CD4-positive, CD25-positive, alpha-beta regulatory T cell (primary cell): ENCODE measurements at places on chromosomes 16 and 17.

GRCh38 chr17:76740329-76741118 is 2.6 kb downstream of the MFSD11 start:
- DNase-seq = no peak
- no peak overlapping the region for H3K27ac ChIP-seq
- H3K36me3 ChIP-seq = peaks cover 31% of the 10 kb centered on the region
- no peak overlapping the region for H3K4me3 ChIP-seq
- H3K4me1 ChIP-seq = peaks cover 25% of the 10 kb centered on the region
- no peaks in the 10 kb centered on the region for H3K27me3 ChIP-seq

GRCh38 chr16:66454751-66455150 is 27.7 kb downstream of the BEAN1 start:
- no peak overlapping the region for H3K4me3 ChIP-seq
- H3K27ac ChIP-seq = no peak overlapping the region
- peaks cover 3% of the 10 kb centered on the region for H3K4me1 ChIP-seq
- H3K27me3 ChIP-seq = peaks cover 2% of the 10 kb centered on the region
- DNase-seq = no peak

DNA sequence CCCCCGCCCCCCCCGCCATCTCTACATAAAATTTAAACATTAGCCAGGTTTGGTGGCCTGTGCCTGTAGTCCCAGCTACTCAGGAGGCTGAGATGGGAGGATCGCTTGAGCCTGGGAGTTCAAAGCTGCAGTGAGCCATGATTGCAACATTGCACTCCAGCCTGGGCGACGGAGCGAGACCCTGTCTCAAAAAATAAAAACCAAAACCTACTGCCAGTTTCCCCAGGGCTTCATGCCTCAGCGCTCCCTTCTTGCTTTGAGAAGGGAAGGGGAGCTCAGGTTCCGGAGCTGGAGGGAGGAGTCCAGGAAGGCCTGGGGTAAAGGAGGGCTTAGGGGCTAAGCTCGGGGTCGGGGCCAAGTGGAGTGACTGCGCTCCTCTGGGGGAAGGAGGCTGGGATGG is 20.5 kb downstream of the PLCD3 start:
- H3K36me3 ChIP-seq = peaks cover 20% of the 10 kb centered on the region
- no peak for DNase-seq
- H3K4me1 ChIP-seq = no peaks in the 10 kb centered on the region
- H3K27ac ChIP-seq = no peak overlapping the region
- H3K4me3 ChIP-seq = no peak overlapping the region
- H3K27me3 ChIP-seq = no peaks in the 10 kb centered on the region

DNA sequence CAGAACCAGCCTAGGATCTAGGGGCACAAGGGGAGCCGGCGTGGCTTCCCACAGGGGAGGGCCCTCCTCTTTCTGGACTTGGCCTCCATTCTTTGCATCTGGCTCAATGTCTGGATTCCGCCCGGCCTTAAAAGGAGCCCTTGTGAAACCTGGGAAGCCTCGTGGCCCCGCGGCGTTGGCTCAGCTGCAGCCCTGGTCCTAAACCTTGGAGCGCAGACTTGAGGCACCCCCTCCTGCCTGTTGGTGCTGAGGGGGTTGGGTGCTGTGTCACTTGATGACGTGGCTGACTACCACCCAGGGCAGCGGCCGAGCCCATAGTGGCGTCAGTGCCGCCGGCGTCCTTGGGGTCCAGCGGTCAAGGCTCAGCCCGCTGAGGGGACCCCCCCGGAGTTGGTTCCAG is 4.4 kb downstream of the TRAPPC2L start:
- H3K4me1 ChIP-seq = peaks cover 19% of the 10 kb centered on the region
- no peak overlapping the region for H3K27ac ChIP-seq
- H3K4me3 ChIP-seq = no peak overlapping the region
- H3K27me3 ChIP-seq = no peaks in the 10 kb centered on the region

DNA sequence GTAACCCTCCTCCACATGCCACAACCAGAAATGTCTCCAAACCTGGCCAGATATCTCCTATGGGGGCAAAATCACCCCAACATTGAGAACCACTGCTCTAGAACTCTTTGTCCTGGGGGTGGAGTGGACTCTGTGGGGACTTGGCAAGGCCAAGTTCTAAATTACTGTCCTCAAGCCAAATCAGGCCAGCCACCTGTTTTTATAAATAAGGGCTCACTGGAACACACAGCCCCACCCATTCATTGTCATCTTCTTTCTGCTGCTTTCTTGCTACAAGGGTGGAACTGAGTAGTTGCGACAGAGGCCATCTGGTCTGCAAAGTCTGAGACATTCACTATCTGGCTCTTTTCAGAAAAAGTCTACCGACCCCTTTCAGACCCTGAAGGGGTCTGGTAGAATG is 26.8 kb upstream of the TMEM220 start:
- no peaks in the 10 kb centered on the region for H3K4me1 ChIP-seq
- no peak for DNase-seq
- H3K27ac ChIP-seq = no peak overlapping the region
- H3K27me3 ChIP-seq = no peaks in the 10 kb centered on the region

DNA sequence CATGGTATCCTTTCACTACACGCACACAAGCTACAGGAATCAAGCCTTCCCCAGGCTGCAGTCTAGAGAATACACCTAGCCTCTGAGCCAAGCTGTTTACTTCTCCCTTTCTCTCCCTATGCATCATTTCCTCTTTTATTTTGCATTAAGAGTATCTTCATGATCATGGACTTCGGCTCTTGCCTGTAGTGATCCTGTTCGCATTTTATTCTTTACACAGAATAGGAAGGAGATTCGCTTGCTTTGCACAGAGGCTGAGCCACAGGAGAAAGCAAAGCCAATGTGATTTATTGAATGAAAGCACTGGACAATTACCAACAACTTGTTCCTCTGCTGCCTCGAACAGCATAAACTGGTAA is 172.7 kb downstream of the ANKFN1 start:
- no peaks in the 10 kb centered on the region for H3K27me3 ChIP-seq
- H3K4me3 ChIP-seq = no peak overlapping the region
- DNase-seq = no peak
- H3K4me1 ChIP-seq = no peaks in the 10 kb centered on the region
- no peak overlapping the region for H3K27ac ChIP-seq
- no peaks in the 10 kb centered on the region for H3K36me3 ChIP-seq

DNA sequence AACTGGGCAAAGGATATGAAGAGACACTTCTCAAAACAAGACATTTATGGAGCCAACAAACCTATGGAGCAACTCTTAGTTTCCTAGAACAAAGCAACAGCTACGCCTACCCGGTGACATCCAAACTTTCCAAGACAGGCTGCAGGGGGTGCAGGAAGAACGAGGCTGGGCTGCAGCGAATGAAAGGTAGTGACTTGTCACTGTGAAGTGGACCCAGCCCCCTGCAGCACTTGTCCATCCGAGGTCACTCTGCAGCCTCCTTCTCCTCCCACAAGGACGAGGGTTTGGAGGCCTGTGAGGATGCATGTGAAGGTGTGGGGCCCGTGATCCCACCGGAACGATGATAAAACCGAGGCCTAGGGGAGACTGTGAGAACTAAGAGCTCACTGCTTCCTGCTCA is 192.6 kb upstream of the RPL38 start:
- H3K27me3 ChIP-seq = no peaks in the 10 kb centered on the region
- no peak for DNase-seq
- no peaks in the 10 kb centered on the region for H3K36me3 ChIP-seq
- no peak overlapping the region for H3K27ac ChIP-seq

GRCh38 chr16:57800200-57801097 is 1.8 kb downstream of the KIFC3 start:
- H3K4me1 ChIP-seq = peaks cover 5% of the 10 kb centered on the region
- no peak overlapping the region for H3K4me3 ChIP-seq
- H3K36me3 ChIP-seq = no peaks in the 10 kb centered on the region
- H3K27ac ChIP-seq = no peak overlapping the region
- peaks cover 16% of the 10 kb centered on the region for H3K27me3 ChIP-seq

- no peak overlapping the region for H3K27ac ChIP-seq
- H3K36me3 ChIP-seq = no peaks in the 10 kb centered on the region
- H3K4me3 ChIP-seq = no peak overlapping the region
- no peak for DNase-seq
- no peaks in the 10 kb centered on the region for H3K27me3 ChIP-seq
- no peaks in the 10 kb centered on the region for H3K4me1 ChIP-seq
Observed at GRCh38 chr17:11170881-11171280, 70.1 kb upstream of the SHISA6 start.

GRCh38 chr17:62030264-62030663 is 34.8 kb downstream of the MED13 start:
- H3K4me1 ChIP-seq = no peaks in the 10 kb centered on the region
- no peak for DNase-seq
- no peaks in the 10 kb centered on the region for H3K27me3 ChIP-seq
- H3K36me3 ChIP-seq = peaks cover 88% of the 10 kb centered on the region

DNA sequence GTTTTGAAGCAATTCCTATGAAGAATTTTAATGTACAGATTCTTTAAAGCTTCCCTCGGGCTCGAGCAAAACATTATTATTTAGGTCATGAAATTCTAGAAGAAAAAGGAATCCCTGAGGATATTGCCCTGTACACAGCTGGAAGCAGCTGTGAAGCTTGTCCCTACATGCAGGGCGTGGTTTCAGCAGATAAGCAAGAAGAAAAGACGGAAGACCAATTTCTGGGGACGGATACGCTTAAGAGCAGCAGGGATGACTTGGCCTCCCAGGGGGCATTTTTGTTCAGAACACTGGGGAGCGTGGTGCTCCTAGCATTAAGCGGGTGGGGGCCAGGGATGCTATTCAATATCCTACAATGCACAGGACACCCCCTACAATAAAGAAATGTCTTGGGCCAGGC is 34.3 kb downstream of the LITAF start:
- H3K36me3 ChIP-seq = peaks cover 94% of the 10 kb centered on the region
- no peak for DNase-seq
- H3K27me3 ChIP-seq = no peaks in the 10 kb centered on the region
- H3K4me1 ChIP-seq = peaks cover 16% of the 10 kb centered on the region

- H3K27ac ChIP-seq = no peak overlapping the region
- H3K36me3 ChIP-seq = no peaks in the 10 kb centered on the region
- DNase-seq = no peak
- no peaks in the 10 kb centered on the region for H3K4me1 ChIP-seq
- H3K4me3 ChIP-seq = no peak overlapping the region
Observed at GRCh38 chr16:72901000-72901627, 146.8 kb downstream of the ZFHX3 start.

GRCh38 chr17:64784353-64785010 is 122.4 kb upstream of the SMURF2 start:
- H3K4me1 ChIP-seq = peaks cover 22% of the 10 kb centered on the region
- no peak overlapping the region for H3K27ac ChIP-seq
- peaks cover 17% of the 10 kb centered on the region for H3K36me3 ChIP-seq
- H3K4me3 ChIP-seq = no peak overlapping the region
- DNase-seq = no peak
- no peaks in the 10 kb centered on the region for H3K27me3 ChIP-seq

GRCh38 chr16:88320947-88321634 is 61.7 kb upstream of the ZNF469 start:
- no peak for DNase-seq
- H3K36me3 ChIP-seq = no peaks in the 10 kb centered on the region
- H3K4me1 ChIP-seq = no peaks in the 10 kb centered on the region
- no peak overlapping the region for H3K4me3 ChIP-seq

DNA sequence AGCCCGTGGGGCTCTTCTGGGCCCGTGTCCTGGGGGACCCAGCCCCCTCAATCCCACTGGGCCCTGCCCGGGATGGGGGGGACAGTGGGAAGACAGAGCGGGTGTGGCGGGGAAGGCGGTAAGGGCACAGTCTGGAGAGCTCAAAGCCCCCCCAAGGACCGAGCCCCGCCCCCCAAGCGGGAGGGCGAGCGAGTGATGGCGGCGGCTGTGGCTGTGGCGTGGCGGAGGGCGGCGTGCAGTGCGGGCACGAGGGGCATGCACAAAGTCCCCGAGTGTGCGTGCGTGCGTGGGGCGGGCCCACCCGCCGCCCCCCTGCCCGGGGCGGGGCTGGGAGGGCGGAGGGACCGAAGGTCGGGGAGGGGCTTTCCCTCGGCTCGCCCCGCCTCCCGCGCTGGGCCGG is 3.6 kb upstream of the WDR24 start:
- H3K4me1 ChIP-seq = peaks cover 44% of the 10 kb centered on the region
- H3K27ac ChIP-seq = no peak overlapping the region
- no peaks in the 10 kb centered on the region for H3K36me3 ChIP-seq

- no peak overlapping the region for H3K27ac ChIP-seq
- no peaks in the 10 kb centered on the region for H3K27me3 ChIP-seq
- no peak overlapping the region for H3K4me3 ChIP-seq
- no peaks in the 10 kb centered on the region for H3K36me3 ChIP-seq
- H3K4me1 ChIP-seq = no peaks in the 10 kb centered on the region
Observed at GRCh38 chr17:7094652-7095019, 14.6 kb upstream of the CLEC10A start.

- H3K27me3 ChIP-seq = no peaks in the 10 kb centered on the region
- H3K4me1 ChIP-seq = peaks cover 9% of the 10 kb centered on the region
- no peaks in the 10 kb centered on the region for H3K36me3 ChIP-seq
- no peak overlapping the region for H3K4me3 ChIP-seq
- DNase-seq = no peak
Observed at GRCh38 chr17:29777663-29778062, 152.4 kb downstream of the SSH2 start.

DNA sequence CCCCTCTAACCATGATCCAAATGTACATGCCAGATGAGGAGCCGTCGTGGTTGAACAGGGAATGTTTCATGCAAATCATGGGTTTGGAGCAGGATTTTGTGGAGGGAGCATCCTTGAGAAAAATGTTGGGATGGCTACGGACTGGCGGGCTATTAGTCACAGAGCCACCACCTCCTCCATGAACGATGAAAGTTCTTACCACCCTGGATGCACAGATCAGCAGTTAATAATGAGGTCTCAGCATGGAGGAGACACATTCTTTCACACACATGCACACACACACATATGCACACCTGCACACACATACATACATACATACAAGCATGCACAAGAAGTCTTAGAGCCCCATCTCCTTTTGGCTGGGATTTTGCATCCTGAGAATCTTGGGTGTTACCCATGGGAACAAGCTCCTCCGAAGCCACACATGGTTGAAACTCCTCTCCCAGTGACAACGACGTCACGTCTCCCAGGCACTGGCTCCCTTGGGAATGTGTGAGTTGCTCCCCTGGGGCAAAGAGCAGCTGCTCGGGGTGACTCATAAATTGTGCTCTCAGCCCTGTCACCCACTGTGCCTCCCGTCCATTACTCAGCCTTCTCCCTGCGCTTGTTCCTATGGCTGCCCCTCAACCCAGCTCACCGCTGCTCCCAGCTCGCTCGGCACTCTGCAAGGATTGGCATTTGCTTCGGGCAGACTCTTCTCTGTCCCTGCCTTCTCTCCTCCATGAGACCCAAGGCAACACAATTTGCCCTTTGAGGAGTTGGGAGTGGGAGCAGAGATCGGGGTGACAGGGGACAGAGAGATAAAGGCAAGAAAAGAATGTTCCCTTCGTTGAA is 344.6 kb downstream of the SOX9 start:
- no peaks in the 10 kb centered on the region for H3K4me1 ChIP-seq
- no peak for DNase-seq
- H3K36me3 ChIP-seq = no peaks in the 10 kb centered on the region
- H3K27ac ChIP-seq = no peak overlapping the region

DNA sequence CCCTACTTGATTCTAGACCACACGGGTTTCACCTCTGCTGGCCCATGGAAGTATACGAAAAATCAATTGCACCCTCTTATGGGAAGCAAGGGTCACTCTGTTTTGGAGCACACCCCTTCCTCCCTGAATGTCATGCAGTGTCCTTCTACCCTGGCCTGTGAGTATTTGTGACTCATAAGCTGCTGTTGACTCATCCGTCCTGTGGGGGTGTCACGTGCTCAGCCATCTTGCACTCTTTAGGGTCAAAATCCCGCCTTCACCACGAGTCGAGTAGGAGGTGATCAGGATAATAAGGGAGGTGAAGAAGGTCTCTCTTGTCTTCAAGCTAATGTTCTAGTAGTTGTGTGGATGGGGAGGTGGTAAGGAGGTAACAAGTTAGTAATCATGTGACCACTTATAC is 341.0 kb upstream of the EEF2KMT start:
- no peaks in the 10 kb centered on the region for H3K4me1 ChIP-seq
- no peak overlapping the region for H3K4me3 ChIP-seq
- H3K36me3 ChIP-seq = no peaks in the 10 kb centered on the region
- H3K27ac ChIP-seq = no peak overlapping the region
- DNase-seq = no peak
- H3K27me3 ChIP-seq = no peaks in the 10 kb centered on the region
